Esophagus squamous epithelium (tissue), 5 donors: ENCODE measurements at places on chromosomes 1 and 21.

GRCh38 chr1:189782295-189782694 is 695.4 kb downstream of the BRINP3 start:
- DNase-seq = no peak

GRCh38 chr1:234525099-234525799 is 46.3 kb upstream of the TARBP1 start:
- no peak for DNase-seq

DNA sequence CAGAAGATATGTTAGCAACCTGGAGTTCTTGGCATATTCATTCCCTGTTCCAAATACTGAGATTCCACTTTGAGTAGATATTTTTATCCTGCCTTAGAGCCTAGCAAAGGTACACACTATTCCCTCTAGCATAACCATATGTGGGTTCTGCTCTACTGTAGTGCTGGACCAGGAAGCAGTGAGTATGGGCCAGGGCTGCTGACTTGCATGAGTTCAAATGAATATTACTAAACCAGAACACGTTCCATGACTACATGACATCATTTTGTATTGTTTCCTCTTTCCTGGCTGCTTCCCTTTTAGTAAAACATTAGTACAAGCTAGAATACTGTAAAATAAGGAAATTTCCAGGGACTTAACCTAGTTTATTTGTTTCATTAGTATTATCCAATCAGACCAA is 41.1 kb downstream of the TNFSF18 start:
- no peak for DNase-seq

- DNase-seq = no peak
These were observed 28.5 kb upstream of the PKP1 start for GRCh38 chr1:201254625-201255478.

- DNase-seq = no peak
These were observed 72.0 kb downstream of the ZNF281 start for GRCh38 chr1:200337831-200338230.

DNA sequence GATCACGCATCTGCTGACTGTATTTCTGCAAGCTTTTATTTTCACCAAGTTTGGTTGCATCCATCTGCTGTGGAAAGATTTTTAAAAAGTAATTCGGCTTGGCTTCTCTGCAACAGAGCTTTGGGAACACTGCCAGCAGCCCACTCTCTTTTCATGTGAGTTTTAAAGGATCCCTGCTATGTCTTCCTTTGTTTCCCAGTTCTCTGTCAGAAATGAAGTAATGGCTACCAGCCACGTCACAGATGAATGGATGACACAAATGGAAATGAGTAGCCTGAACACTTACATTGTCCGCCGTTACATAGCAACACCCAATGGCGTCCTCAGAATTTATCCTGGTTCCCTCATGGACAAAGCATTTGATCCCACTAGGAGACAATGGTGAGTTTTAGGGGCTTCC is 80.6 kb upstream of the RAVER2 start:
- no peak for DNase-seq

GRCh38 chr1:205488074-205488723 is 16.3 kb upstream of the CDK18 start:
- no peak for DNase-seq

GRCh38 chr1:109770331-109771095 is 6.8 kb upstream of the EPS8L3 start:
- no peak for DNase-seq

GRCh38 chr1:183967914-183968313 is 69.6 kb downstream of the COLGALT2 start:
- no peak for DNase-seq

GRCh38 chr1:214102907-214103306 is 115.1 kb downstream of the PROX1 start:
- no peak for DNase-seq

DNA sequence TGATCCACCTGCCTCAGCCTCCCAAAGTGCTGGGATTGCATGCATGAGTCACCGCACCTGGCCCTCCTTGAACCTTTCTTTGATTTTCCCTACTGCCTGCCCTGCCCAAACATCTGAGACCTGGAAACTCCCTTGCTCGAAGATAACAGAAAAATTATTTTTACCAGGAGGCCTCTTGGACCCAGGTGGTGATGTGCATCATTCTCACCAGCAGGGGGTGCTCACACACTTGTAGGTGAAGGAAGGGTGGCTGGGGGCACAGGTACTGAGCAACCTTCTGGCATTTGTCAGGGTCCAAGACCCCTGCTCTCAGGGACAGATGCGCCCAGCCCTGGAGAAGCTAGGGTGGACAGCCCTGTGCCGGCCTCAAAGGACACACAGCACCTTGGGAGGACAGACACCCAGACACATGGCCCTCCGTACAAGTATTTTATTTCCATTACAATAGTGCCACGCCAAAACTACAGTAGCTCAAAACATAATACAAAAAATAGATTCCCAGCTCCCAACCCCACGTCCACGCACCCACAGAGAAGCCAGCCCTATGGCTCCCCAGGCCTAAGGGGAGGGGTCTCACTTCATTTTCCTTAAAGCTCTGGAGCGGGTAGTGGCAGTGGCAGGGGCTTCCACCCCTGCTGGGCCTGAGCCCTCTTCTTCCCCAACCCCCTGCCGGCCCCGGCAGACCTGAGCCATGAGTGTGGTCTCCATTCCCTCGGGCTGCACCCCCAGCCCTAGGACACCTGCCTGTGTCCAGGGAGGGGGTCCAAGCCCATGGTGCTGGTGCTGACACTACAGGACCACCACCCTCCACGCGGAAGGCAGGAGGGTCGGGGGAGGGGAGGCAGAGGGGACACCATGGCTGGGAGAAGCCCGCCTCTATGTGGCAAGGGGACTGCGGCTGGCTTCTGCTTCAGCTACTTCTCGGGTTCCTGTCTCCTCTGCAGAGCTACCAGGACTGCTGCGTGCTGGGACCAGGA is 40.4 kb upstream of the EIF4G3 start:
- no peak for DNase-seq

DNA sequence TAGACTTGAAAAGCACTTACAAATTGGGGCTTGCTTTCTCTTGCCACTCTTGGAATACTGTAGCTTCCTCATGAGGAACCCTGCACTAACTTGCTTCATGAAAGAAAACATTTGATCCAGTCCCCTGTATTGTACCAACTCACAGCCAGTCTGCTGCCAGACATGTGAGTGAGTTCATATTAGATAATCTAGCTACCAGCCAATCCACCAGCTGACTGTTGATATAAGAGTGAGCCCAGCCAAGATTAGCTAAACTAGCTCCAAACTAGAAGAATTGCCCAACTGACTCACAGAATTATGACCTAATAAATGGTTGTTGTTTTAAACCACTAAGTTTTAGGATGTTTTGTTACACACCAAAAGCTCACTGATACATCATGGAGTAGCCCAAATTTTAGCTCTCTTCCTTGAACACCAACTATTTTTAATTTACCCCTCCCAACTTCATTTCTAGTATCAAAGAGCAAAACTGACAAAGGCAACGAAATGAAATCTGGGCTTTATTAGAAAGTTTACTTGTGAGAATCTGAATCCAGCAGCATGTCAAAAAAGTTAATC is 6.6 kb upstream of the RGS8 start:
- DNase-seq = no peak

GRCh38 chr1:39507230-39507928 is 15.9 kb downstream of the BMP8A start:
- DNase-seq = no peak

DNA sequence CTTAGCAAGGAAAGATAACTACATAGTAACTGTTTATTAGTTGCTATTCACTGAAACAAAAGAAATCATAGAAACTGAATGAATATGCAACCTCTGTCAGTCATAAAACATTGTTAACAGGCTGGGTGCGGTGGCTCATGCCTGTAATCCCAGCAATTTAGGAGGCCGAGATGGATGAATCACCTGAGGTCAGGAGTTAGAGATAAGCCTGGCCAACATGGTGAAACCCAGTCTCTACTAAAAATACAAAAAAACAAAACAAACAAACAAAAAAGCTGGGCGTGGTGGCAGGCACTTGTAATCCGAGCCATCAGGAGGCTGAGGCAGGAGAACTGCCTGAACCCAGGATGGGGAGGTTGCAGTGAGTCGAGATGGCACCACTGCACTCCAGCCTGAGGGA is 44.1 kb downstream of the CRB1 start:
- DNase-seq = no peak

GRCh38 chr1:198889101-198889500 is 250.3 kb downstream of the PTPRC start:
- no peak for DNase-seq

DNA sequence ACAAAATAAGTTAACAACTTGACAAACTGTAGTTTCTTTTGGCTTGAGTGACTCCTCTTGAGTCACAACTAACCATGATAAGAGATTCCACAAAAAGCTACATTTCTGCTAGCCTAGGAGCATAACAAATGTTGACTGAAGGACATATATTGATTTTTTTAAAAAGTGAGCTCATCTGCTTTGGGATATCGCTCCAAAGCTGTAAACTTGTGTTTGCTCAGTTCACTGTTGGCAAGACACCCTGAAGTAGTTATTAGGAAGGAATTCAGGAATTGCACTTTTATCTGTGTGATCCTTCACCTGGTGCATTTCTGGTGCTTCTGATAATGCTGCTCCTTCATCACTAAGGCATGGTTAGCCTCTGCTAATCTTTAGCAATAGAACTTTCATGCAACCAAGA is 23.7 kb downstream of the RWDD3 start:
- no peak for DNase-seq

GRCh38 chr1:230061801-230062200 is 5.2 kb upstream of the GALNT2 start:
- no peak for DNase-seq

DNA sequence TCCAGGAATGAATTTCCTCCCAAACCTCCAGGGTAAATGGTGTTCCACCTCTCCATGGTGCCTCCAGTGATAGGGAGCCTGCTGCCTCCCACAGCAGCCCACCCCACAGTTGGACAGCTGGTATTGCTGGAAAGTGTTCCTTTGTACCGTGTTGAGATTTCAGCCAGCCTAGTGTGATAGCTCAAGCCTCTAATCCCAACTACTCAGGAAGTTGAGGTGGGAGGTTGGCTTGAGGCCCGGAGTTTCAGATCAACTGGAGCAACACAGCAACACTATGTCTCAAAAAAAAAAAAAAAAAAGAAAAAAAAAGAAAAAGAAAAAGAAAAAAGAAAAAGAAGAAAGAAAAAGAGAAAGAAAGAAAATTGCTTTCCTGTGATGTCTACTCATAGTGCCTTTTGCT is 96.1 kb downstream of the CHD1L start:
- DNase-seq = no peak

- DNase-seq = no peak
These were observed 77.9 kb downstream of the OMA1 start for GRCh38 chr1:58468612-58469011.

- no peak for DNase-seq
These were observed 19.8 kb downstream of the PLA2G2E start for GRCh38 chr1:19903621-19904020.

GRCh38 chr1:16122350-16122881 is 33.5 kb downstream of the EPHA2 start:
- no peak for DNase-seq

DNA sequence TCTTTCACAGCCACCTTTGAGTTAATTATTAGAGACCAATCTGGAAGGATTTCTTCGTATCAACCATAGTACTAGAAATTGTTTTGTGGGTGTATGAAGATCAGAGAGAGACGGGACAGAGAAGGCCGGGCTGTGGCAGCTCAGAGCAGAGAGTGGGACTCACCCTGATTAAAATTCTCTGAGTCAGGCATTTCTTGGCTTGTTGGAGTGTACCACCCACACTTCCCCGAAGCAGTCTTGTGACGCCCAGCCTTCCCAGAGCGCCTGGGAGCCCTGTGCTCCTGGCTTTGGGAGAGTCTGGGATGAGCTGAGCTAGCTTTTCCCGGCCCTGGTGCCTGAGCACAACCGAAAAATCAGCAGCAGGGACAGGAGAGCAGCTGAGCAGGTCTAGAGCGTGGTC is 19.4 kb downstream of the PLEKHM2 start:
- no peak for DNase-seq

GRCh38 chr1:201255479-201256362 is 27.6 kb upstream of the PKP1 start:
- no peak for DNase-seq

DNA sequence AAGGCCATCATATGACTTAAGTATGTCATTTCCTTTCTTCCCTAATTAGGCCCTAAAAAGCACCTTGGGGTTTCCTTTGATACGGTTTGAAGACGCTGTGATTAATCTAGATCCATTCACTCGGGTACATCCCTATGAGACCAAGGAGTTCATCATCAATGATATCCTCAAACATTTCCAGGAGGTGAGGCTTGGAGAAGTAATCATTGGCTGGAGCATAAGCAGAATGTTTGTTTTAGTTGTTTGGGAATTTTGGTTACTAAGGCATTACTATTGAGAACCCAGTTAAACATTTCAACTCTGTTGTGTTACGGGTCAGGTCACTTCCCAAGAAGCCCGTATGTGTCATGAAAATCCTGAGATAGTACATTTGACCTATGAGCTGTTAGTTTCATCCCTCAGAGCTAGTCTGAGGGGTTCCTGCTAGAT is 185.2 kb downstream of the VPS13D start:
- no peak for DNase-seq

DNA sequence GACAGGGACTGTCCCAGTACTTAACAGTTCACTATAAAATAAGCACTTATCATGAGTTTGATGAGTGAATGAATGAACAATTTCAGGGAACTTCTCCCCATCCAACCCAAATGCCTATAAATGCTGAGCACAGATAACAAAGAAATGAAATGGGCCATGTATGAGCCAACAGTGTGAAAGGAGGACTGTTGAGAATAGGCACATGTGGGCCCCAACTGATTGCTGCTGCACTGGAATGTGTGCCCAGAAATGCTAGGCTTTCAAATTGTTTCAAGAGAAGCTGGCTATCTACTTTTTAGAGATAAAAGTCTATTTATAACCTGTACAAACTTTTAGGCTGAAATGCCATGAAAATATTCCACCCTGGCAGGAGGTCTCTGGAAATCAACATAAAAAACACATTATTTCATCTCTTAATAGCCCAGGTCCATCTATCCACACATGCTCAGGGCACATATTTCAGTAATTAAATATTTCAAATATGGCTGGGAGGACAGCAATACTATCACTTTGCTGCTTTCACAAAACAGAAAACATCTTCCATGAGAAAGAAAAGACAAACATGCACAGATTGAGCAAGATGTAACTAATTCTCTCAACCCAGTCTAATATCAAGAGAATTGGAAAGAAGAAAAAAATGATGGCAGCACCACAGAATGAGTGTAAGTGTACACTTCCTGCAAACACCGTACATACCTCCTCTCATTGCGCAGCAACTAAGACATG is 49.8 kb downstream of the COLGALT2 start:
- DNase-seq = no peak

- no peak for DNase-seq
These were observed 15.9 kb upstream of the IFI6 start for GRCh38 chr1:27687906-27688305.

- DNase-seq = no peak
These were observed 22.5 kb upstream of the NEK7 start for GRCh38 chr1:198134252-198134651.
